ENCODE measurements at places on chromosomes 2 and 18. TPM values are rescaled to one million over a fixed set of nuclear protein-coding genes. Genes with fewer than 3 reads are reported as not detected.

Gene PLGLB2
- 0.62 TPM for polyA plus RNA-seq

Gene MFSD2B
- polyA plus RNA-seq = 0.58 TPM

Gene CTAGE1
- polyA plus RNA-seq = not detected

- DNase-seq = no peak
- no peak overlapping the region for H3K27ac ChIP-seq
- H3K4me3 ChIP-seq = no peak overlapping the region
- no peaks in the 10 kb centered on the region for H3K36me3 ChIP-seq
These were observed 406.1 kb upstream of the DCC start for GRCh38 chr18:51933903-51934302.

DNA sequence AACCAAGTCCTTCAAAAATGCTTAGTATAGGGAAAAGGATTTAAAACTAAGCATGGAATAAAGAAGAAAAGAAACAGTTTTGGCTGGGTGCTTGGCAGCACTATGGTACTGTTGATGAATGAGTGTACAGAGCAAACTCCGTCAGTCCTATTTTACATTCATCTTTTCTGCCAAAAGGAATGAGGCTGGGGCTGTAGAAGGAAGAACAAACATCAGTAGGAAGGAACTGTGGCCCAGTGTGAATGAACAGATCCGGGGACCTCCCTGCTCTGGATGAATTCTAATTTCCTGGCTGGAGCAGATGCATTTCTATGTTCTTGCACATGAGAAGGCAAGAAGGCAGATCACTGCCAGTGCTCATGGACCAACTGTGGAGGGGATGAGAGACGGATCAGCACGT lies 474.0 kb upstream of the MEIS1 start:
- no peaks in the 10 kb centered on the region for H3K4me1 ChIP-seq
- H3K4me3 ChIP-seq = no peak overlapping the region
- no peak overlapping the region for H3K27ac ChIP-seq

DNA sequence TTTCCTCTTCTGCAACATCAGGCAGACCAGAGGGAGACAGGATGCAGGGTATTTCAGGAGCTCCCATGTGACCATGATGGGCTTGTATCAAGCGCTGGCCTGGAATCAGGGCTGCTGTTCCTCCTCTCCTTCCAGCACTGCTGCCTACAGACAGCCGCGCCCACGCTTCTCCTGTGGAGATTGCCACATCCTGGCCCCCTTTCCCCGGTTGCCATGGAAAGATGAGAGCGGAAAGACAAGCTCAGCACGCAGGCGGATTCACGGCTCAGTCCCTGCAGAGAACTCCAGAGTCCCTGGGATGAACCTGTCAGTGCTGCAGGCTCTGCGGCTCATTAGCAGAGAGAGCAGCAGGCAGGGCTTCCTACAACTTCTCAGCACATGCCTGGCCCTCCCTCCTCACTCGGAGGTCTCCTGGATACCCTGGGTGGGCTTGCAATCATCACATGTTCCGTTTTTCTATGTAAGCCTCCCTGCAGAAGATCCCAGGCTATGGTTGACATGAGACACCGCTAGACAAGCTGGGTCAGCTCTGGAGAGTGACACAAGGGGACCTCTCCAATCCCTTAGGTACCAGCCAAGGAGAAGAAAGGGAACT lies 497.8 kb upstream of the MYT1L start:
- H3K27ac ChIP-seq = no peak overlapping the region
- no peaks in the 10 kb centered on the region for H3K4me1 ChIP-seq
- H3K4me3 ChIP-seq = no peak overlapping the region
- H3K36me3 ChIP-seq = no peaks in the 10 kb centered on the region

DNA sequence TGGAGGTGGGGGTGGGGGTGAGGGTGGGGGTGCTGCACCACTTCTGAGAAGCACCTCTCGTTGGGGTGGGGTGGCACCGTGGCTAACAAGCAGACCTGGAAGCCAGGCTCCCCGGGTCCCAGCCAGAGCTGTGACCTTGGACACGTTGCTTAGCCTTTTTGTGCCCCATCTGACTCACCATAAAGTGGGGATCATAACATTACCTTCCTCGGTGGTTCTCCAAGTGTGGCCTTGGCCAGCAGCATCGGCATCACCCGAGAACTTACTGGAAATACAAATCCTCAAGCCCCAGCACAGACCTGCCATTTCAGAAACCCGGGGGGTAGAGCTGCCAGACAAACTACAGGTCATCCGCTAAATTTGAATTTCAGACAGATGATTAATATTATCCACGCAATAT lies 58.7 kb upstream of the SLC66A3 start:
- H3K36me3 ChIP-seq = no peaks in the 10 kb centered on the region
- no peak for DNase-seq
- no peaks in the 10 kb centered on the region for H3K27me3 ChIP-seq
- no peak overlapping the region for H3K4me3 ChIP-seq

- H3K36me3 ChIP-seq = no peaks in the 10 kb centered on the region
- H3K4me1 ChIP-seq = no peaks in the 10 kb centered on the region
- H3K4me3 ChIP-seq = no peak overlapping the region
These were observed 178.8 kb upstream of the TWIST2 start for GRCh38 chr2:238669046-238669445.

- no peaks in the 10 kb centered on the region for H3K27me3 ChIP-seq
- H3K36me3 ChIP-seq = peaks cover 17% of the 10 kb centered on the region
- no peak overlapping the region for H3K4me3 ChIP-seq
These were observed 25.6 kb downstream of the DNMT3A start for GRCh38 chr2:25316101-25316500.

- no peak overlapping the region for H3K27ac ChIP-seq
- no peaks in the 10 kb centered on the region for H3K27me3 ChIP-seq
- H3K36me3 ChIP-seq = peaks cover 10% of the 10 kb centered on the region
- no peak for DNase-seq
These were observed 28.8 kb downstream of the NEMP2 start for GRCh38 chr2:190505696-190506095.

DNA sequence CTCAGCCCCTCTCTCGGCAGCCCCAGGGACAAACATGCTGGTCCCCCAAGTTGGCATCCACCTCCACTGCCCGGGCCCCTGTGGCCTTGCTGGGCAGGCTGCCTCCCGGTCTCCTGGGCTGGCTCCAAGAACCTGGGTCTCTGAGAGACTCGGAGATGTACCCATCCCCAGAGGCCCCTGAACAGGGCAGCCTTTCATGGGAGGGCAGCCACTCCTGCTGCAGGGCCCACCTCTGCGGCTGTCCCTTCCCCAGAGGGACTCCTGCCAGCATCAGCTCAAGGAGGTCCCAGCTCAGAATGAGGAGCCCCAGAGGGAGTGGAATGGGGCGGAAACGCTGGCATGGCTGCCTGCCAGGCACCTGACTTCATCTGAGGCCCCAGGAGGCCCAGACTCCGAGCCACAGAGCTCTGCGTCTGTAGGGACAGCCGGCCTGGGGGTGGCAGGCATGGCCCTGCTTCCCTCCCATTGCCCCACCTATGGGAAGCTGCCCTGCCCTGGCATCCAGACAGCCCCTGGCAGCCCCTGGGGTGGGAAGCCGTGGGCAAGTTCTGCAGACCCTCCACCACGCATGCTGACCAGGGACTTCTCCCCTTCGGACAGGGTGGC lies 857 bp upstream of the CROCC2 start:
- no peaks in the 10 kb centered on the region for H3K4me1 ChIP-seq
- peak; percentile 51 for DNase-seq
- no peaks in the 10 kb centered on the region for H3K36me3 ChIP-seq
- H3K4me3 ChIP-seq = no peak overlapping the region

GRCh38 chr2:233480490-233481202 lies 85.9 kb downstream of the USP40 start:
- peak overlapping the region; percentile 84 for H3K27ac ChIP-seq
- H3K4me3 ChIP-seq = no peak overlapping the region
- no peaks in the 10 kb centered on the region for H3K27me3 ChIP-seq
- H3K4me1 ChIP-seq = peaks cover 7% of the 10 kb centered on the region
- peaks cover 31% of the 10 kb centered on the region for H3K36me3 ChIP-seq

GRCh38 chr2:129709001-129709955 lies 270.2 kb upstream of the RAB6C start:
- no peaks in the 10 kb centered on the region for H3K27me3 ChIP-seq
- no peak overlapping the region for H3K27ac ChIP-seq
- no peak overlapping the region for H3K4me3 ChIP-seq

DNA sequence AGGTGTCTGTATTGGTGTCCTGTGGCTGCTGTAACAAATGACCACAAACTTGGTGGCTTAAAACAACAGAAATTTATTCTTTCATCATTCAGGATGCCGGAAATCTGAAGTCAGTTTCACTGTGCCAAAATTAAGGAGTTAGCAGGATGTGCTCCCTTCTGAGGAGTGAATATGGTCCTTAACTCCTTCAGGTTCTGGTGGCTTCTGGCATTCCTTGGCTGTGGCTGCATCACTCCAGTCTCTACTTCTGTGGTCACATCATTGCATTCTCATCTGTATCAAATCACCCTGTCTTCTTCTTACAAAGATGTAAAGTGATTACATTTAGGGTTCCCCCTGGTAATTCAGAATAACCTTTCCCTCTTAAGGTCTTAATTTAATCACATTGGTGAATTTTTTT lies 12.6 kb downstream of the GPD2 start:
- no peaks in the 10 kb centered on the region for H3K27me3 ChIP-seq
- DNase-seq = no peak
- no peak overlapping the region for H3K4me3 ChIP-seq
- H3K36me3 ChIP-seq = no peaks in the 10 kb centered on the region
- H3K27ac ChIP-seq = no peak overlapping the region
- H3K4me1 ChIP-seq = peaks cover 2% of the 10 kb centered on the region

DNA sequence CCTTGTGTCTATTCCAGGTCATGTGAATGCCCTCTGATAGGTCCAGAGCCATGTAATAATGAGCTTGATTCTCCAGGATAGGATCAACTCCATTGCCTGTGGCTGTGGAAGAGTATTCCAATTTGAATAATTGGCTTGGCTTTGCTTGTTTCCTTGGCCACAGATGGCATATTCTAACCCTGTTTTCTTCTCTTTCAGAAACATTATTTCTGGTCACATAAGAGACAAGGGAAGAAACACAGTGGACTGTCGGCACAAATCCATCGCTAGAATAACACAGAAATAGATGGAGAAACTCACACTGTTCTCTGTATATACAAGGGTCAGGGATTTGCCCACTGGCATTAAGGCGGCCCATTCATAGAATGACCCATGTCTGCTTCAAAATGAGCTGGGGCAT lies 278.4 kb upstream of the CCDC68 start:
- H3K4me1 ChIP-seq = peaks cover 43% of the 10 kb centered on the region
- H3K27ac ChIP-seq = no peak overlapping the region
- H3K4me3 ChIP-seq = no peak overlapping the region
- H3K27me3 ChIP-seq = no peaks in the 10 kb centered on the region
- H3K36me3 ChIP-seq = peaks cover 2% of the 10 kb centered on the region
- no peak for DNase-seq

Gene MRPL30
- polyA plus RNA-seq = 15.2 TPM

Gene FTCDNL1
- 2.0 TPM for polyA plus RNA-seq

- DNase-seq = no peak
- no peak overlapping the region for H3K4me3 ChIP-seq
- H3K4me1 ChIP-seq = no peaks in the 10 kb centered on the region
- no peak overlapping the region for H3K27ac ChIP-seq
- no peaks in the 10 kb centered on the region for H3K36me3 ChIP-seq
- H3K27me3 ChIP-seq = no peaks in the 10 kb centered on the region
These were observed 96.4 kb downstream of the COBLL1 start for GRCh38 chr2:164745012-164745797.

DNA sequence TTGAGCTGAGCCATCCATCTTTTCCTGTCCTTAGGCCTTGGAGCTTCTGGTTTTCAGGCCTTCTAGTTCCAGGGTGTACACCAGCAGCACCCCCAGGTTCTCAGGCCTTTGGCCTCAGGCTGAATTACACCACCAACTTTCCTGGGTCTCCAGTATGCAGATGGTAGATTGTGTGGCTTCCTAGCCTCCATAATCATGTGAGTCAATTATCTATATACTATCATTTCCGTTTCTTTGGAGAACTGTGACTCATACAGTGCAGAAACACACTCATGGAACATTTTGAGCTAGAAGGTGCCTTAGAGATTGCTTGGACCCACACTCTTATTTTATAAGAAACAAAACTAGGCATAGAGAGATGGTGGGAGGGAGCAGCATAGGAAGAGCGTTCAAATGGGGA lies 167.4 kb downstream of the NCK2 start:
- H3K27ac ChIP-seq = no peak overlapping the region
- no peak for DNase-seq
- peaks cover 4% of the 10 kb centered on the region for H3K4me1 ChIP-seq
- H3K36me3 ChIP-seq = no peaks in the 10 kb centered on the region
- no peak overlapping the region for H3K4me3 ChIP-seq

DNA sequence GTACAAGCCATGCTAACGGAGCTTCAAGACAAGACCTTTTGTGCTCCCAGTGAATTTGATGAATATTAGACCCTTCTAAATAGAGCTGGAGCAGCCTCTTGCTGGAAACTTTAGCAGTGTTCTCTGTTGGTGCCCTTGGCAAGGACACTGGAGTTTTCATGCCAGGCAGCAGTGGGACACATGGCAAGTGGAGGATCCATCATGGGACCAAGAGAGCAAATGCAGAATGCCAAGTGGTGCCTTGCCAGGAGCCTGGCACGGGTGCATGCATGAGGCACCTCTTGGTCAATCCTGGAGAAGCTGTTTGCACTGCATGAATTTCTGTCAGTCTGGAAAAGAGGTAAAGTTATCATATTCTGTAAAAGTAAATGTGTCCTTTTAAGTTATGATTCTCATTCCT lies 59.1 kb downstream of the NETO1 start:
- no peaks in the 10 kb centered on the region for H3K27me3 ChIP-seq
- H3K4me3 ChIP-seq = no peak overlapping the region
- no peak for DNase-seq
- no peak overlapping the region for H3K27ac ChIP-seq
- no peaks in the 10 kb centered on the region for H3K4me1 ChIP-seq

DNA sequence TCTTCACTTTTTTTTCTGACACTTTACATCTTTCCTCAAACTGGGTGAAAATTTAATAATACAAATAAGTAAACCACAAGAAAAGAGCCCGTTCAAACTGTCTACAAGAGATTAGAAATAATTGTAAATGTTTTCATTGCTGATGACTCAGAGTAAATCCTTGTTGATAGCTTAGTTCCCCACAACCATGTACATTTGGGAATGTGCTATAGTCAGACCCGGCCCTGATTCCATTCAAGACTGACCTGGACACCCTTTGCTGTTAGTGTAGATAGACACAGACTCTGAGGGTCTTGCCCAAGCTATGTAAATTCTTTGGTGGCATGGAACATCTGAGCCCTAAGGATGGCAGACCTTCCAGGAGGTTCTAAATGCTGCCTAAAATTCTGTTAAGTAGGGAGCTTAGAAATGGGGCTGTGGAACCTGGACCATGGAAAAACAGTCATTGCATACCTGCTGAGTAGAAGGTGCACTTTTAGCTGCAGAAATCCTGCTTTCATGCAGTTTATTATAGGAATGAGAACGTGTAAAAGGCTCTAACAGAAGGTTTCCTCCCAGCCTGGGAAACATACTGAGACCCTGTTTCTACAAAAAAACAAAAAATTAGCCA lies 3.7 kb downstream of the MALT1 start:
- H3K36me3 ChIP-seq = no peaks in the 10 kb centered on the region
- no peak overlapping the region for H3K27ac ChIP-seq
- H3K4me3 ChIP-seq = no peak overlapping the region
- DNase-seq = no peak
- H3K27me3 ChIP-seq = no peaks in the 10 kb centered on the region
- no peaks in the 10 kb centered on the region for H3K4me1 ChIP-seq

Gene KRTCAP3
- polyA plus RNA-seq = 50.2 TPM

- no peaks in the 10 kb centered on the region for H3K36me3 ChIP-seq
- H3K4me1 ChIP-seq = peaks cover 8% of the 10 kb centered on the region
- no peak overlapping the region for H3K27ac ChIP-seq
- H3K4me3 ChIP-seq = no peak overlapping the region
- DNase-seq = no peak
- no peaks in the 10 kb centered on the region for H3K27me3 ChIP-seq
These were observed 170.6 kb upstream of the SERPINE2 start for GRCh38 chr2:224209555-224210285.

- H3K27ac ChIP-seq = no peak overlapping the region
- no peaks in the 10 kb centered on the region for H3K27me3 ChIP-seq
- no peak for DNase-seq
- H3K36me3 ChIP-seq = no peaks in the 10 kb centered on the region
- no peak overlapping the region for H3K4me3 ChIP-seq
These were observed 264.1 kb upstream of the THUMPD2 start for GRCh38 chr2:40043191-40043590.

Gene LRRTM1
- polyA plus RNA-seq = 0.08 TPM
